ENCODE measurements at places on chromosomes 1 and 21. TPM values are rescaled to one million over a fixed set of nuclear protein-coding genes. Genes with fewer than 3 reads are reported as not detected.

DNA sequence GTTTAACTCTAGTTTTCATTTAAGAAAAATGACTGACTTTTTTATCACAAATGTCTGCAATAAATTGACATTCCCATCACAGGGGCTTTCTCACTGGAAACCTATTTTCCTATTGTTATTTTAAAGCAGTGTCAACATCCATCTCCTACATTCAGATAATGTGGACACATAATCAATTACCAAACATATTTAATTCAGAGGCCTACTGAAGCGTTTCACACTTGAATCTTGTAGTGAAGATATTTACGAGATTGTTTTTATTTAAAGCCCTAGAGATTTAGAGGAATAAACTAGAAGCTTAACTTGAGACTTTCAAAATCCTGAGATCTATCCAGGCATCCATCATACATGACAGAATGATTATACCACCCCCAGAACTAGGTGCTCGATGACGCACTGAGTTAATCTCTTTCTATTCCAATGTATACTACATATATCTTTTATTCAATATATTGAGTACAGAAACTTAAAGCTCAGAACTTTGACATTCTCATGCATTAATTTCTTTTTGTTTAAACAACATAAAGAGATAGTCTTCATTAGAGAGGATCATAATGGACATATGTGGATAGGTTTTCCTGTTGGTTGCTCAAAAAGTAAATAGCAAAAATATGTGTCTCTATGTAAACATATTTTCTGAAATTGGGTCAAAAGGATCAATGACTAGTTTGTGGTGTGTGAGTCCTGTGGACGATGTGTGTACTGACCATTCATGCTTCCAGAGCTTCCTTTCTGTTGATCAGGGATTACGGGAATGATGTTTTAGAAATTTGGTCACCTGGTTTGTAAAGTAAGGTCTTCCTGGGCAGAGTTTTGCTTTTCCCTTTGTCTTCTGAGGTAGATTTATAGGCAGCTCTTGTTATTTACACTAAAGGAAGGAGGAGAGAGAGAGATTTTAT lies 171.5 kb upstream of the HMCN1 start:
- H3K27ac ChIP-seq, result no peak overlapping the region
- H3K4me3 ChIP-seq, result no peak overlapping the region
- H3K36me3 ChIP-seq, result no peaks in the 10 kb centered on the region
- H3K27me3 ChIP-seq, result no peaks in the 10 kb centered on the region

VASH2 gene
- total RNA-seq, result 0.38 TPM

CITED4 gene
- total RNA-seq, result 2.4 TPM

GRCh38 chr1:24321126-24321525 lies 2.0 kb downstream of the GRHL3 start:
- H3K4me3 ChIP-seq, result peak overlapping the region; percentile 67
- H3K4me1 ChIP-seq, result peaks cover 41% of the 10 kb centered on the region
- H3K27ac ChIP-seq, result no peak overlapping the region
- peak; percentile 36 for DNase-seq
- H3K27me3 ChIP-seq, result peaks cover 66% of the 10 kb centered on the region

GRCh38 chr1:227793948-227794816 lies 21.3 kb upstream of the PRSS38 start:
- no peaks in the 10 kb centered on the region for H3K27me3 ChIP-seq
- H3K27ac ChIP-seq, result no peak overlapping the region
- H3K4me1 ChIP-seq, result no peaks in the 10 kb centered on the region
- H3K36me3 ChIP-seq, result no peaks in the 10 kb centered on the region
- DNase-seq, result no peak
- H3K4me3 ChIP-seq, result no peak overlapping the region

- H3K4me3 ChIP-seq, result no peak overlapping the region
- H3K27ac ChIP-seq, result no peak overlapping the region
- no peaks in the 10 kb centered on the region for H3K4me1 ChIP-seq
- no peak for DNase-seq
- H3K27me3 ChIP-seq, result no peaks in the 10 kb centered on the region
- H3K36me3 ChIP-seq, result no peaks in the 10 kb centered on the region
Measured at GRCh38 chr21:45910155-45910547, 71.4 kb upstream of the COL6A1 start.

GRCh38 chr1:190172651-190173430 lies 304.8 kb downstream of the BRINP3 start:
- no peak overlapping the region for H3K4me3 ChIP-seq
- DNase-seq, result no peak
- no peaks in the 10 kb centered on the region for H3K36me3 ChIP-seq
- no peaks in the 10 kb centered on the region for H3K4me1 ChIP-seq
- no peaks in the 10 kb centered on the region for H3K27me3 ChIP-seq
- H3K27ac ChIP-seq, result no peak overlapping the region

GRCh38 chr1:185208626-185209180 lies 51.7 kb downstream of the SWT1 start:
- peaks cover 22% of the 10 kb centered on the region for H3K36me3 ChIP-seq
- no peak for DNase-seq
- H3K4me3 ChIP-seq, result no peak overlapping the region
- H3K27ac ChIP-seq, result no peak overlapping the region
- no peaks in the 10 kb centered on the region for H3K27me3 ChIP-seq
- H3K4me1 ChIP-seq, result no peaks in the 10 kb centered on the region

GRCh38 chr1:113929750-113930498 lies 800 bp downstream of the HIPK1 start:
- peaks cover 5% of the 10 kb centered on the region for H3K36me3 ChIP-seq
- H3K4me3 ChIP-seq, result peak overlapping the region; percentile 89
- peak; percentile 85 for DNase-seq
- peak overlapping the region; percentile 98 for H3K27ac ChIP-seq
- peaks cover 44% of the 10 kb centered on the region for H3K4me1 ChIP-seq

GLIS1 gene
- not detected for total RNA-seq

DNA sequence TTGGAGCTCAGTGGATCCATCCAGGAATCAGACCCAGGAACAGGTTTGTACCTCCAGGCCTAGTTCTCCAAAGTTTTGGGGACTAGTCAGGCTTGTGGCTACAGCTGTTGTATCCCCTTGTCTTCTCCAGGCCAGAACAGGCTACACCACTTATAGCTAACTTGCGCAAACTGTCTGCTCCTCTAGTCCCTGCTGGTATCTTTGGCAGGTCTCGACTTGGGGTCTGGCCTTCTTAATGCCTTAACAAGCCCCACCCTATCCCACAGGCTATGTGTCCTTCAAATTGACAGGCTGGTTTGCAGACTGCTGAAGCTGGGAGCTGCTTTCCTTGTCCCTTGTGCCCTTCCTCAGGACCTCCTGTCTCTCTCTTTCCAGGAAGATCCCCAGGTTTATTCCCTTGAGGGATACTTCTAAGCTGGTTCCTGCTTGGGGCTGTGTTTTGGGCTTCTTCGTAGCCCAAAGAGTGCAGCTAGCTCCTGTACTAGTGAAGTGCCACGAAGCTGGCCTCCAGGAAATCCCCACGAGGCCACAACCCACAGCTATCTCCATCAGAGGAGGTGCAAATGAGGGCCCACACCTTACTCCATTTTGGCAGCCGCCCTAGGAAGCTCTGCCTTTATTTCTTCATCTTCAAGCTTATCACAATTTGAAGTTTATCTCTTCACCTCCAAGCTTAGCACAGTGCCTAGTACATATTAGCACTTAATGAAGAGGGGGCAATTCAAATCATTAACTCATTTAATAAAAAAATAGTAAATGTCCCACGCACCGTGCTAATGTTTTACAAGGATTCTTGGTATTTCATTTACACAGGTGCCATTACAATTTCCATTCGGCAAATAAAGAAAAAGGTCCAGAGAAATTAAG lies 683 bp upstream of the DMAP1 start:
- H3K27ac ChIP-seq, result peak overlapping the region; percentile 86
- H3K36me3 ChIP-seq, result peaks cover 3% of the 10 kb centered on the region
- no peaks in the 10 kb centered on the region for H3K27me3 ChIP-seq
- peak; percentile 65 for DNase-seq
- peak overlapping the region; percentile 87 for H3K4me3 ChIP-seq
- H3K4me1 ChIP-seq, result peaks cover 27% of the 10 kb centered on the region

SMIM1 gene
- 0.83 TPM for total RNA-seq

DNA sequence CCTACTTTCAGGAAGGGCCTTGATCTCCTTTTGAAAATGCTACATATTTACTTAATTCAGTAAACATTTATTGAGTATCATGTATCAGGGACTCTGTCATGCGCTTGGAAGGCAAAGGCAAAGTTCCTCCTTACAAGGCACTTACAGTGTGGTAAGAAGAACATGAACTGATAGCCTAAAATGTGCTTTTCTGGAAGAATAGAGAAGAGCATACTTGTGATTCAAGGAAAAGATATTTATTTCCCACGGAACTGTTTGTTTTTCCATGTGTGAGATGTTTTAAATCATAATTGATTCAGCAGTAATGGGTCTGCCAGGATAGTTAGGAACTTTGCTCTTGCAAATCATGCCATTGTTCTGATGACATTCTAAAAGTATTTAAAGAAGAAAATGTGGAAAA lies 110.1 kb upstream of the ZNHIT6 start:
- H3K36me3 ChIP-seq, result no peaks in the 10 kb centered on the region
- H3K4me1 ChIP-seq, result no peaks in the 10 kb centered on the region
- no peak overlapping the region for H3K27ac ChIP-seq
- no peaks in the 10 kb centered on the region for H3K27me3 ChIP-seq
- no peak for DNase-seq
- no peak overlapping the region for H3K4me3 ChIP-seq

GRCh38 chr1:109630898-109631512 lies 11.4 kb downstream of the AMPD2 start:
- no peak for DNase-seq
- peaks cover 14% of the 10 kb centered on the region for H3K4me1 ChIP-seq
- no peaks in the 10 kb centered on the region for H3K27me3 ChIP-seq

All from activated naive CD4-positive, alpha-beta T cell treated with anti-CD3 and anti-CD28 coated beads for 36 hours (primary cell).